ENCODE measurements at places on chromosomes 5 and 9.
A peak's percentile ranks its signal among the peaks of the same experiment; 100 is the strongest.

DNA sequence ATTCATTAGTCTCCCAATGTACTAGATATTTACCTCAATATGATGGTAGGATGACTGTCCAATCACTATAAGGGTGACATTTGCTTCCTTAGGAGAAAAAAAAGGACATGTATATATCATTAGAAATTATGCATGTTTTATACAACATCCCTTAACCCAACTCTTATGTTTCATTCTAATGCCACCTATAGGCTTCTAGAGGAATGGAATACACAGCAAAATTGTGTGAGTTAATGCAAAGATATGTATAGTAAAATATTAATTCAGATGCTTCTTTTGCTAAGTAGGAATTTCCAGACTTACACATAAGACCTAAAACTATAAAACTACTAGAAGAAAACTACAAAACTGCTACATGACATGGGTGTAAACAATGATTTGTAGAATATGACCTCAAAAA lies 3.5 kb downstream of the PRXL2C start:
- DNase-seq, result no peak

GRCh38 chr5:43140286-43140685 lies 19.6 kb downstream of the ZNF131 start:
- no peak for DNase-seq

GRCh38 chr9:76927540-76928240 lies 21.8 kb upstream of the PRUNE2 start:
- no peak for DNase-seq

DNA sequence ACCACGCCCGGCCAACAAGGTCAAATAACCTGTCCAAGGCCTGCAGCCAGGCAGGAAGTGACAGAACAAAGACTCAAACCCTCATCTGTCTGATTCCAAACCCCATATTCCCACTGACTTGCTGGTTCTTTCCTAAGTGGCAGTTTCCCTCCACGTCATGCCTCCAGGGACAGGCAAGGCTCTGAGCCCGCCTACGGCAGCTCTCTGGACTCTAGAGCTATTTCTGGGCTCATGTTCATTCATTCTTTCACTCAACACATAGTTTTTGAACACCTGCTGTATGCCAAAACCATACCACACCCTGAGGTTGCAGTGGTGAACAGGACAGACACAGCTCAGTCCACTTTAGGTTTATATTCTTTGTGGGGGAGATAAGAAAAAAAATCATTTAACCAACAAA lies 5.2 kb upstream of the FBP1 start:
- DNase-seq, result no peak

DNA sequence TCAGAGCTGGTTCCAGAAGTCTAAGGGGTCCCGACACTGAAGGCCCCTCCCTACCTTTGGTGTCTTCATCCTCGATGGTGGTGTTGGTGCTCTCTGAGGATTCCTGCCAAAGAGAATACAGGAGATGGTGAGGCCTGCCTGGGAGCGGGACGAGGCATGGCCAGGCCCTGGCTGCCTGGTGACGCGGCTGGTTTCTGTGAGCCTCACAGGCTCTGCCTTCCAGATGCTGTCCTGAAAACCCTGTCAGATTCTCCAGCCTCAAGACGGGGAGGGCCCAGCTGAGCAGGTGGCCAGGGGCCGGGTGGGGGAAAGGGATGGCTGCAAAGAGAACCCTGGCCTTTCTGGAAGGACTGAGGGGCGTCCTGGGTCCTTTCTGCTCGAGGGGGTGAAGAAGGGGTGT lies 48.8 kb downstream of the SLC6A7 start:
- DNase-seq, result no peak

- no peak for DNase-seq
Observed at GRCh38 chr5:37739817-37740261, 100.0 kb downstream of the GDNF start.

DNA sequence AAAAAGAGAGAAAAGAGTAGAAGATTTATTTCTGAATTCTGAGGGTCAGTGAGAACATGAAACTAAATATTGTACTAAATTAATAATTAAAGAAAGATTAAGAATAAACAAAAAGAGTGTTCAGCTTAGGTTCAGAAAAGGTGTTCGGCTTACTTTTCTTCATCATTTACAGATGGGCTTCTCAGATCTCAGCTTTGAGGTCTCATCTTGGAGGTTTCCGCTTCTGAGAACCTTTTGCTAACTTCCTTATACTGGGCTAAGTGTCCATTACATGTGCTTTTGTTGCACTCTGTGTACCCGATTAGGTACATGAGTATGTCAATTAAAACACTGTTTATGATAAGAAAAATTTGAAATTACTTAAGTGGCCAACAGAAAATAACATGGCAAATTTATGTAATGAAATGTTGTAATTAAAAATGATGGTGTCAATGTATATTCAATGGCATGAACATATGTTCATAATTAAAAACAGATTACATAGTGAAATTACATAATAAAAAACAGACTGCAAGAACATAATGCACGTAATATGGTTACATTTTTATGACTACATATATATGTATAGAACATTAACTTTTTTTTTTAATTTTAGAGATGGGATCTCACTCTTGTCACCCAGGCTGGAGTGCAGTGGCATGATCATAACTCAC lies 17.3 kb upstream of the ITGA1 start:
- DNase-seq, result no peak

GRCh38 chr5:164119806-164120447 lies 614.5 kb downstream of the MAT2B start:
- peak; percentile 57 for DNase-seq

- DNase-seq, result no peak
Observed at GRCh38 chr5:757346-757930, 27.1 kb downstream of the ZDHHC11B start.

GRCh38 chr9:106697750-106698502 lies 165.0 kb upstream of the ZNF462 start:
- DNase-seq, result no peak

DNA sequence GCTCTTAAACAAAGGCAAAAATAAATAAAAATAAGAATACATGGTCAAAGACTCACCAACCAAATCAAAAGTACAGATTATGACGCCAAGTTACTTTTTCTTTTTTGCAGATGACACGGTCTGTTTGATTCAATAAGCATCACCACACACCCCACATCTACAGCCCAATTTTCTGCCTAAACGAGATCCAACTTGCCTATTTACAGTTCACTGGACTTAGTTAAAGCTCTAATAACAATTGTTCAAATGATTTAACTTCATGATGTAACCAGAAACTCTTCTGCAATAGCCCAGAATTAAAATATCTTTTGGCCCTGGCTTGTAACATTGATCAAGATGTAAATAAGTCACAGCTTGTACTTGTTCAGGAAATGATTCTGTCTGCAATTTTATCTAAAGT lies 590.3 kb upstream of the C9orf72 start:
- no peak for DNase-seq

GRCh38 chr5:107570805-107571531 lies 99.8 kb downstream of the EFNA5 start:
- no peak for DNase-seq

DNA sequence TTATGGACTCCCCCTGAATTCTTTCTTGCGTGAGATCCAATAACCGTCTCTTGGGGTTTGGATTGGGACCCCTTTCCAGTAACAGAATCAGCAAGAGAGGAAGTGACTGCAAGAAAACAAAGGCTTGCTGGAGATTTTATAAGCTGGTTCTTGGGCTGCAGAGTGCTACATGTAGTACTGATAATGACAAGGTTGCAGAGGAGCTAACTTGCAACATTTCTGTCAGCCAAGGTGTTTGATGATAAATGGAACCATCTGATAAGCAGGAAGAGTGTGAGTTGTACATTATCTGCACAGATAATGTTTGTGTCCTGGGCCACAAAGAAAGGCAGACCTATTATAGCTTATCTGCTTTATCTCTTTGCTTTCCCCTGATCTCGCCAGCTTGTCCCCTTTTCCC lies 37.1 kb downstream of the DNAJB5 start:
- DNase-seq, result no peak

- DNase-seq, result no peak
Observed at GRCh38 chr9:137658781-137659180, 40.0 kb downstream of the EHMT1 start.

DNA sequence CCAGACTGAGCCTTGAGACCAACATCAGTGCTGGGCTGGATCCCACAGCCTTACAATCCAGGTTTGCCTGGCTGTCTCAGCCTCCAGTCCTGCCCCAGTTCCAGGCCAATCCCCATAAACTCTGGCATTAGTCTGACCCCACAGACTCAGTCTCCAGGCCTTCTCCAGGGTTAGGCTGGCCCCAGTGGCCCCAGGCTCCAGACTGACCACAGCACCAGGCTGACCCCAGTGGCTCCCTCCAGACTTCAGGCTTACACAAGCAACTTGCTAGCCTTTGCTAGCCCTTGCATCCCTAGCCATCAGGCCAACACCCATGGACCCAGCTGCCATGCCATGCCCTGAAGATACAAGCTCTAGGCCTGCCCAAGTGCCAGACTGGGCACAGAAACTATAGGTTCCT lies 1326.0 kb upstream of the C9orf72 start:
- DNase-seq, result no peak

DNA sequence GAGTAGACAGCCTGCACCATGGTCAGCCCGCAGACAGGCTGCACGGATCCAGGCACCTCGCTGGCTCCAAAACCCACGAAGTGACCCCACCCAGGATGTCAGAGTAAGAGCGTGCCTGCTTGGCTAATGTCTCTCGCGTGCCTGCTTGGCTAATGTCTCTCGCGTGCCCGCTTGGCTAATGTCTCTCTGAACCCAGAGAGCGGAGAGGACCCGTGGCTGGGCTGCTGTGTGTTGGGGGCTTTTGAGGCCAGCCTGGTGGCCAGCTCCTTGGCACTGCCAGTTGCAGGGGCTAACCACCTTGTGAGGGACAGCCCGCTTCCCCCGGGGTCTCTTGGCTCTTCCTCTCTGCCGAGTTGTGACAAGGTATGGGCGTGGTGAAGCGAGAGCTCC lies 8.9 kb upstream of the RXRA start:
- no peak for DNase-seq

DNA sequence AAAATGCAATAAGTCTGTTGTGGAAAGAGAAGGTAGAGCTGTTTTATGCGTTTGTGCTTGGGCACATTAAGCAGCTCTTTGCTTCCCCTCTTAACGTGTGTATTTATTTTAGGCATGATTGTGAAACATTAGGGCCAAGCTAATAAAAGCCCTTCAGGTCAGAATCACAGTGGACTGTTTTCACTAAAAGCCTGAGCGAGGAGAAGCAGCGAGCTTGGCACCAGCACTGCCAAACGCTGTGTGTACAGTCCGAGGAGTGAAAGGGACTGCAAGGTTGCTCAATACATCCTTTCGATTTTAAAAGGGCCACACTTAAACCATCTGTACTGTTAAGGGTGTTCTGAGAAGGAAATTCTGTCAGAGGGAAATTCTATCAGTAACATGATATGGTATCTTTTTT lies 107.2 kb upstream of the CKMT2 start:
- no peak for DNase-seq

DNA sequence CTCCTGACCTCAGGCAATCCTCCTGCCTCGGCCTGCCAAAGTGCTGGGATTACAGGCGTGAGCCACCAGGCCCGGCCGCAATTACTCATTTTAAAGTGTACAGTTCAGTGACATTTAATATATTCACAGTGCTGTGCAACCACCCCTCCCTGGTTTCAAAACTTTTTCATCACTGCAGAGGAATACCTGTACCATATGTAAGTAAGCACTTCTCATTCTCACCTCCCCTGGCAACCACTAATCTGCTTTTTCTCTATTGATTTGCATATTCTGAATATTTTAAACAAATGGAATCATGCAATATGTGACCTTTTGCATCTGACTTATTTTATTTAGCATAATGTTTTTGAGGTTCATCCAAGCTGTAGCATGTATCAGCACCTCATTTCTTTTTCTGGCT lies 21.3 kb upstream of the KIAA1958 start:
- no peak for DNase-seq

DNA sequence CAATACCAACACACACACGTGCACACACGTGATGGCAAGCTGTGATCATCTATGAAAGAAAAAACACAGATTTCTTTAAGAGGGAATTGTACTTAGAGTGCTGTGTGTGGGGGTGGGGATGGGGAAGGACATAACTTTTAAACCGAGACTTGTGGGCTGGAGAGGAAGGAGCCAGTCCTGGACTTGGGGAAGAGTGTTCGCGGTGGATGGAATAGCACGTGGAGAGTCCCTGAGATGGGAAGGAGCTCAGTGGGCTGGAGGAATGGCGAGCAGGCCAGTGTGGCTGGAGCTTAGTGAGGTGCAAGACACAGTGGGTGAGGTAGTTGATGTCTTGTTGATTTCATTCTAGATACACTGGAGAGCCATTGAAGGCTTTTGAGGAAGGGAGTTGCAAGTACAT lies 78.5 kb downstream of the RGS3 start:
- no peak for DNase-seq

- no peak for DNase-seq
Observed at GRCh38 chr5:154046486-154046885, 7.7 kb downstream of the MFAP3 start.

GRCh38 chr9:134163371-134164196 lies 780 bp downstream of the RNU6ATAC start:
- DNase-seq, result no peak

GRCh38 chr9:36946653-36947052 lies 87.4 kb downstream of the PAX5 start:
- no peak for DNase-seq

GRCh38 chr5:152077-152476 lies 39.2 kb upstream of the LRRC14B start:
- DNase-seq, result no peak

DNA sequence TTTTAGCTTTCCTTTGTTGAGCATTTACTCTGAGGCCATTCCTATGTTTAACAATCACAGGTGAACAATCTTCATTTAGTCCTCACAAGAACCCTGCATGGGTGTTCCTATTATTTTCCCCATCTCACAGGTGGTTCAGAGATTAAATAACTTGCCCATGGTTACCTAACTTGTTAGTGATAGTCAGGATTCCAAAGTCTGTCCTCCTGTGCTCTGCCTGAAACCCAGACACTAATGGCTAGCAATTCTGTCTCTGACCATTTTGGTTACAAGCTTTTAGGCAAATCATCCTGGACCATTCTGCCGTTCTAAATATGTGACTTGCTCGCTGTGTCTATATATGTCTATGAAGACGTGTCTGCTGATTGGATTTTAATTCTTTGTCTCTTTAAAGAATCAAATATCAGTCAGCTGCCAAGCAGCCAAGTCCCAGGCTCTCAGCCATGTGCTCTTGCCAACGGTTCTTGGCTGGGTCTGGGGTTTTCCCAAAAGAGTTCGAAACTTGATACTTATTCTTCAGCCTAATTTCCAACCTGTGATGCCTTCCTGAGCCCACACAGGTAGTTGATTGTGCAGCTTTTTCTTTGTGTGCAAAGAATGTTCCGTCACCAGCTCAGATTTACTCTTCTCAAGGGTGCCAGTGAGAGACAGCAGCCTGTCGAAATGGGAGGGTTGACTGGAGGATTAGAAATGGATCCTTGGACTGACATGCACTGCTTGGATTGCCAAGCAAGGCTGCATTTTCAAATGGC lies 121.7 kb downstream of the NREP start:
- DNase-seq, result no peak

DNA sequence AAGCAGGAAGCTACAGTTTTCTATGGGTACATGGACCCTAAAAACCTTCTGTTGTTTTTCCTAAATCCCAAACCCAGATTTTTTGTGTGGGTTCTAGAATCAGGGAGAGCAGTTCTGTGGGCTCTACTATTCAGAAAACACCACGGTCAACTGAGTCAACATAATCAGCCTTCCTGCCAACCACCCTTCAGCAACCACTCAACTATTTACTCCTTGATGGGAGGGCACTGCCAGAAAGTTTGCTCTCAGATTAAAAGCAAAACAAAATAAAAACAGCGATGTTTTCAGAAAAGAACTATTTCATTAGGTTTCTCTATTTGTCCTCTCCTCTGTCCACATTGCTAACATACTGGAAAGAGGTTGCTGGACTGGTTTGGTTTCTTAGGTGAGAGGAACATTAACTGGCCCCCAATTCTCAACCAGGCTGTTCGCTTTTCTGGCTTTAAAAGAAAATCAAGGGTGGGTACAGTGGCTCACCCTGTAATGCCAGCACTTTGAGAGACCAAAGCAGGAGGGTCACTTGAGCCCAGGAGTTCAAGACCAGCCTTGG lies 72.3 kb downstream of the GCNT1 start:
- DNase-seq, result no peak

All from iPS DF 19.7 (cell line).